Hypothalamus (tissue), 51 donors: ENCODE measurements at places on chromosomes 7 and 10.

- DNase-seq: no peak
Observed at GRCh38 chr10:11506247-11506789, 105.1 kb downstream of the USP6NL start.

- no peak for DNase-seq
Observed at GRCh38 chr7:40447345-40447744, 312.5 kb downstream of the SUGCT start.

DNA sequence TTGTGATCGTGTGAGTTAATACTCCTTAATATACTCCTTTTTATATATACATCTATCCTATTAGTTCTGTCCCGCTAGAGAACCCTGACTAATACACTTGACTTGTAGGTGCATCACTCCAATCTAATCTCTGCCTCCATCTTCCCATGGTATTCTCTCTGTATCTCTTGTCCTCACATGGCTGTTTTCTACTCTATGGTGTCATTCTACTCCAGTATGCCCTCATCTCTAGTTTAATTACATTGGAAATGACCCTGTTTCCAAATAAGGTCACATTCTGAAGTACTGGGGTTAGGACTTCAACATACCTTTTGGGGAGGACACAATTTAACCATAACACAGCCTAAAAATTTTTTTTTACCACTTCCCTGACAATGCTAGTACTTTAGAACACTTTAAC, 25.8 kb upstream of the TNKS2 start:
- DNase-seq: no peak

DNA sequence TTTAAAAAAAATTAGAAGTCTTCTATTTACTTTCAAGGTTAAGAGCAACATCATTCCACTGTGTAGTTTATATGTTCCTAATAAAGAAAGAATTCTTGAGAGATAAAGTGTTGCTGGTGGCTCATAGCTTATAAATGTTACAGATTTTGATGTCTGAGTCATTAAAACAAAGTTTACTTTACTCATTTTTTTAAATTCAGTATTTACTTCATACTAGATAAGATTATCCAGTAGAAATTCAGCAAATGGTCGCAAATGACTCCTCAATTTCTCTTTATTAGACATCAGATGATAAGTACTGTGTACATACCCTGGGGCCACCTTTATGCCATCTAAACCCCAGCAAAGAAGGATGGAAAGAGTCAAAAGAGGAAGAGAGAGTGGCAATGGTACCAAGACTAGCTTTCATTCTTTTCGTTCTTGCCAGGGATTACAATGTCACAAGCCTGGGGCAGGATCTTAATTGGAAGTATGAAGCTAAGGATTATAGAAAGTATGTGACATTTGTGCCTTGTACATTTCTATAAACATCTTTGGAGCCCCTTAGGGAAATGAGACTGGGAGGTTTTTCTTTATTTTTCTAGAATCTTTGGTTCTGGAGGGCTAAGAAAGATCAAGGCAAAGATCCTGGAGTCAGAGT, 206.1 kb downstream of the CHRM2 start:
- DNase-seq: no peak

- DNase-seq: peak; percentile 46
Observed at GRCh38 chr7:31633894-31634494, 53.0 kb upstream of the PPP1R17 start.

GRCh38 chr10:95314192-95314918, 23.6 kb upstream of the PDLIM1 start:
- DNase-seq: no peak

DNA sequence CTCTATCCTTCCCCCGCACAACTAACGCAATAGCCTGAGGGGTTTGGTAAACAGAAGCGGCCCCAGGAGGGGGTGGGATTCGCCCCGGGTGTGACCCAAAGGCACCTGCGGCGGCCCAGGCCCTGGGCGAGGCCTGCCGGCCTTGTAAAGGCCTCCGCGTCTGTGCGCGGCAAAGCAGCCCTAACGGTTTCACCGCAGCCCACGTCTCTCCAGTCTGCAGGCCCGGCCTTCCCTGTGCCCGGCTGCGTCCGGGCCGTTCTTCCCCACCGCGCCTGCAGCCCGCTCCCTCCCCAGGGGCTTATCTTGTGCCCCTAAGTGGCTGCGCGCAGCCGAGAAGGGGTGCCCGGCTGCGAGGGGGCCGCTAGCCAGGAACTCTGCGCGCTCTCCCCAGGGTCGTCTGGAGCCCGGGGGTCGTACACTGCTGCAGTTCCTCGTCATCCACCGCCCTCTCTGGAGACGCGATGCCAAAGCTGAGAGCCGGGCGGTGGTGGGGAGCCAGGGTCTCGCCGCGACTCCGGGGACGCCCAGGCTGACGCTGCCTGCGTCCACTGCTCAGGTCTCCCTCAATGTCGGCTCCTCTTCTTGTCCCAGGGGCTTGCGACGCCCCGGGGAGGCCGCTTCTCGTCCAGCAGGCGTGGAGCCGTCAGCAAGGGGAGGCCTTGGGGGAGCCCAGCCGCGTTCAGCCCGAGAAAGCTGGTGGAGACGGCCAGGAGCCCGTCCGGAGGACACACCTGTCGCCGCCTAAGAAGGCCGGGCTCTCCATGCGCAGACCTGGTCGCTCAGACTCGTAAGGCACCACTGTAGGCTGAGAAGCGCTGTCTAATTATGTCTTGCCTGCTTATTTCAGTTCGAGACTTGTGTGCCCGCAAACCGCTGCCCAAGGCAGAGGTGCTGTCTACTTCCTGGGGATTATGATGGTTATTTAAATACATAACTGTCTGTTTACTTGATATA, 132.3 kb downstream of the SPAG6 start:
- no peak for DNase-seq

DNA sequence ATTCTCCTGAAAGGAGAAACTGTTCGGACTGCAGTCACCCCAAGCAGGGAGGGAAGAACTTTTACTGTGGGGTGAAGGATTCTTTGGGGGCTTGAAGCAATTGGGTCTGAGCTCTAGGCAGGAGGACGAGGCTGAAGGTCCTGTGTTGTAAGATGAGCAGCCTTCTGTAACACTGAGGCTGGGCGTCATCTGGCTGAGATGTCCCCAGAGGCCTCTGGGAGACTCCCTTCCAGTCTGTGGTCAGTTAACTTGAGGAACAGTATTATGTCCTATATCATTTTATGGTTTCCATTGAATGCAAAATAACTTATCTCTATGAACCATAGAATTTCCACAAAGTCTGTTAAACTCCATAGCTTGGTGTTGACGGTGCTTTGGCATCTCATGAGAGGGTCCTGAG, 26.3 kb downstream of the FIGNL1 start:
- no peak for DNase-seq

GRCh38 chr7:106693677-106694353, 32.9 kb upstream of the CCDC71L start:
- no peak for DNase-seq

DNA sequence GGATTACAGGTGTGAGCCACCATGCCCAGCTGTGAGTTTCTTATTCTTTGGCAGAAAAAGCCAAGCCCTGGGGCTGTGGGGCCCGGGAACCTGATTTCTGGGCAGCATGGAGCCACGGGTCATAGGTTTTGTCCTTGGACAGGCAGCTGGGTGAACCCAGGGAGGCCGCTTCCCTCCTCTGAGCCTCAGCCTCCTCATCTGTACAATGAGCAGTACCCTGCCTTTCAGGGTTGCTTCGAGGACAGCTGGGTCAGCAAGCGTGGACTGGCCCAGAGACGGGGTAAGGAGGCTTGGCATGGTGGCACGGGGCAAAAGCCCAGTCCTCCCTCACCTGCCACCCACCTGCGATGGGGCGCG, 84.1 kb upstream of the GNA12 start:
- DNase-seq: no peak

DNA sequence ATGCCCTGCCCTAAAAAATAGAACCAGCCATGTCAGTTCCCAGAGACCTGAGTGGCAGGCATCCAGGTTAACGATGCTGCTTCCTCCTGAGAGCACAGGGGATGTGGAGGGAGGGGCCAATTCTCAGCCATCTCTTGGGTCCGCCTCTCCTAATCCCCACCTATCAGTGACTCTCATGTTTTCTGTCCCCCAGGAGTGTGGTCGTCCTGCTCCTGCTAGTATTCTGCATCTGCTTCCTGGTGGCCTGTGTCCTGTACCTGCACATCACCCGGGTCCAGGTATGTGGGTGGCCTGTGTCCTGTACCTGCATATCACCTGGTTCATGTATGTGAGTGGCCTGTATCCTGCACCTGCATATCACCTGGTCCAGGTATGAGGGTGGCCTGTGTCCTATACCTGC, 105.3 kb downstream of the ADCY1 start:
- no peak for DNase-seq

DNA sequence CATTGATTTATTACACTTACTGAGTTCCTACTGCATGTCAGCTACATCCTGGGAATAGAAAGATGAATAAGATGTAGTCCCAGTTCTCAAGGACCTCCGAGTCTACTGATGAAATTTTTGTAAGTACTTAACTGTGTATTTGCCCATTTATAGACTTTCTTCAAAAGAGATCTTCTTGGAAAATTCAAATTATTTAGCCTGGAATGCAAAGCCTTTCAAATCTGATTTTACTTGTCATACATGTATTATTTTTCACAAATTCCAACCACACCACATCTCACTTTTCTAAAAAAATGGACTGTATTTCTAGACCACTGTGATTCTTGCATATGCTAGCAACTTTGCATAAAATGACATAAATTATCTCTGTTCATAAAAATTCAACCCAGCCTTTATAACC, 581.3 kb downstream of the ATRNL1 start:
- no peak for DNase-seq

GRCh38 chr7:51070151-51070550, 246.5 kb downstream of the COBL start:
- no peak for DNase-seq

- no peak for DNase-seq
Observed at GRCh38 chr7:30970074-30970473, 6.3 kb downstream of the GHRHR start.

- no peak for DNase-seq
Observed at GRCh38 chr10:26468291-26468690, 30.1 kb downstream of the APBB1IP start.
